ENCODE measurements at places on chromosomes 1 and 21.

DNA sequence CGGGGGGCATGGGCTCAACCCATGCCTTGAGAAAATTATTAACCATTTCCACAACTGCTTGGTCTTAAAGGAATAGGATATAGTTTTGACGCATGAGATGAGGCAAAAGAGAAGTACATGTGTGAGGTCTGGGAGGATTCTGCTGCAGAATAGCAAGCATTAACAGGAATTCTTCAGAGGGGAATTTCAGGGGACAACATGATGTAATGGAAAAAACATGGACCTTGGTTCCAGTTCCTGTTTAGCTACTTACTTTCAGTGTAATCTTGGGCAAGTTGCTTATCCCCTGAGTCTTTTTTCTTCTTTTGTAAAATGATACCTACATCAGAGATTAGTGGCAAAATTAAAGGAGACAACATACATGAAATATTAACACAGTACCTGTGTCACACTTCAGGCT, 85.6 kb downstream of the PRRX1 start:
- DNase-seq, result no peak

- no peak for DNase-seq
These were observed 25.6 kb downstream of the LRRC41 start for GRCh38 chr1:46277658-46278373.

GRCh38 chr1:58465825-58466629, 80.5 kb downstream of the OMA1 start:
- no peak for DNase-seq

DNA sequence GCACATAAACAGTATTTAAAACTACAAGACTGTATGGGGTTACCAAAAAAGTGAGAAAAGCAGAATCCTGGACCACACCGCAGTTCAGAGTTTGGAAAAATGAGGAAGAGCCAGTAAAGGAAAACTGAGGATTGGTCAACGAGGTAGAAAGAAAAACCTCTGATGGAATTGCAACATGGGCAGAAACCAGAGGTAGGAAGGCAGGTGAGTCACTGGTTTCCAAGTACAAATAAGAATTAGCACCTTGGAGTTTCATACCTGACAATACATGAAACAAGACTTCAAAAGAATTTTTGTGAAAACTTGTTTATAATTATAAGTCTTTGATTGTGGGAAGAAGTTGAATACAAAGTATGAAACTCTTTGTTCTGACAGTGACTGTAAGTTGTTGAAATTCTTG, 533.7 kb upstream of the DAB1 start:
- no peak for DNase-seq

- DNase-seq, result no peak
These were observed 152.2 kb upstream of the SGIP1 start for GRCh38 chr1:66381621-66382275.

- peak; percentile 75 for DNase-seq
These were observed 34.8 kb downstream of the KCNQ4 start for GRCh38 chr1:40818264-40818961.

- no peak for DNase-seq
These were observed 66.0 kb upstream of the EFHD2 start for GRCh38 chr1:15343729-15344128.
